NCI-H524 (cell line): ENCODE measurements at places on chromosomes 2 and 18.

GRCh38 chr2:174027956-174028355 lies 62.8 kb upstream of the SP3 start:
- DNase-seq, result peak; percentile 24

GRCh38 chr2:85307527-85307897 lies 20.3 kb downstream of the TGOLN2 start:
- no peak for DNase-seq

DNA sequence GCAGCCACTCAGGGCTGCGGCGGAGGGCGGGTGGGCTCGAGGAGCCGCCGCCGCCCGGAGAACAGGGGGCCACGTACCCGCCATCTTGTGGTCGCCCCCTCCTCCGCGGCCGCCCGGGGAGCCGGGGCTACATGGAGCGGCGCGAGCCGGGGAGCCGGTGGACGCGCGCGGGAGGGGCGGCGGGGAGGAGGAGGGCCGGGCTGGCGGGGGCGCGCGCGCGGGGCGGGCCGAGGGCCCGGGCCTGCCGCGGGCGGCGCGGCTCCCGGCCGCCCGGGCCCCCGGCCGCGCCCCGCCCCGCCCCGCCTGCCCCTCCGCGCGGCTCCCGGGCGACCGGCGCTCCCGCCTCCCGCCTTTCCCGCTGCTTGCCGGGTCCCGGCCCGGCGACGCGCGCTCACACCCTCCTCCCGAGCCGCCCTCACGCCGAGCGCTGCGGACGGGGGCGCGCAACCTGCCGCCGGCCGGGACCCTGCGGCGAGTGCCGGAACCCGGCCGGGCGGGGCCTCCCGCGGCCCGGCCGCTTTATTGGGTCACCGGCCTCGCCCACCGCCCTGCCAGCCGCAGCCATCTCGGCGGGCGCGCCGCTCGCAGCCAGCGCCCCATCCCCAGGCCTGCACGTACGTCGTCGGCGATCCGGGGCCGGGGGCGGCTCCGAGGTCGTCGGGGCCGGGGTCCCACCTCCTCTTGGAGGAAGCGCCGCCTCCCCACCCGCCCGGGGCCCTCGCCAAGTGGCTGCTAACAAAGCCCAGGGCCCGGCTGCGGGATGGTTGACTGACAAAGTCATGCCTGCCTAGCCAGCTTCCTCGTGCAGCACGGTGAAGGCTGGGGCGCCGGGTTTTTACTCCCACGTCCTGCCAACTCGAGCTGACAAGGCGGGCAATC lies at the start of gene PPP4R1:
PPP4R1 (minus strand) TSS at position 159 of the 879 bp plus-strand sequence; CDS start at position 84, 75 bp downstream.
- peak; percentile 60 for DNase-seq

- no peak for DNase-seq
These were observed 6.0 kb downstream of the LHCGR start for GRCh38 chr2:48749291-48750127.

DNA sequence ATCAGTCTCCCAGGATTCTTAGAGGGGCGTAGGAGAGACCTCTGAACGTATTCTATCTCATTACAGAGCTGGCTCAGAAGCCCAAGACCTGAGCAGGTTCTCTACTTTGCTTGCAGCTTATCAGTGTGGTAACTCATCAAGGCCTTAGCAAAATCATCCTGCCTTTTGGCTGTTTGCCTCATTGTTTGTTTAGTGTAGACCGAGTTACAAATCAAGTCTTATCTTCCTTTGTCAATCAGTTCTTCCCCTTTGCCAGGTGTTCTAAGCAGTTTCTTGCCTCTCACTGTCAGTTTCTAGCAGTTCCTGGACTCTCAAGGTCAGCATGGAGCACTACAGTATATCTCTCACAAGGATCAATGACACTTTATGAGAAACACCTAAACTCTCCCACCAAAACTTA lies 30.9 kb upstream of the NAB1 start:
- DNase-seq, result no peak

DNA sequence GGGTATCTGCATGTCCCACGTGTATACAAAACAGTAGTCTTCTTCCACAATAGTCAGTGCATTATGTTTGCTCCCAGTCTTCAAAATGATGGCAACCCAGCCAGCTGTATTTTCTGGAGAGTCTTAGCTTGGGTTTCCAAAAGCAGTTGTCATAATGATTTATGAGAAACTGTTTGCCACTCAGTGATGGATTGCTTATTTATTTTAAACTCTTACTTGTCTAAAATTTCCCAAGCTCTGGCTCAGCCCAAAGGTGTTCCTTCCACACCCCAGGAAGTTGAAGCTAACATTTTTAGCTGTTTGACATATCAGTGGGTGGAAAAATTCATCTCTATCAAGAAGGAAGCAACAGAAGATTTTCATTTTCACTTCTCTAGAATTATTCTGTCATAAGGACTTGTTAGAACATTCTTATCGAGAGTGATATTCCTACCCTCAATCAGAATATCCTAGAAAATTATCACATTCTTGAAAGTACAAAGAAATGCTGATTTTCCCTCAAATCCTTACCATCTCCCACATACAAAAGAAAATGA lies 78.8 kb downstream of the ASAP2 start:
- DNase-seq, result no peak

- DNase-seq, result peak; percentile 7
These were observed 884 bp downstream of the HES6 start for GRCh38 chr2:238238766-238239542.

- DNase-seq, result no peak
These were observed 5.8 kb downstream of the ARHGAP25 start for GRCh38 chr2:68740400-68740914.

DNA sequence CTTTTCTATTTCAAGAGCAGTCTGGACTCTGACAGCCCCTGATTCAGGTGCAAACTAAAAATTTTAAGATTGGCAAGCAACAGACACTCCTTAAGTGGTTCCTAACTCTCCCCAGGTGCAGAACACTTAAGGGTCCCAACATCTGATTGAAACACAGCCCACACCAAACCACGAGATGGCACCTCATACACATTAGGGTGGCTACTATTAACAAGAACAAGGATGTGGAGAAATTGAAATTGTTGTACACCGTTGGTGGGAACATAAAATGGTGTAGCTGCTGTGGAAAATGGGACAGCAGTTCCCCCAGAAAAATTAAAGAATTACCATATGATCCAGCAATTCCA lies 82.3 kb downstream of the POLR1A start:
- no peak for DNase-seq

DNA sequence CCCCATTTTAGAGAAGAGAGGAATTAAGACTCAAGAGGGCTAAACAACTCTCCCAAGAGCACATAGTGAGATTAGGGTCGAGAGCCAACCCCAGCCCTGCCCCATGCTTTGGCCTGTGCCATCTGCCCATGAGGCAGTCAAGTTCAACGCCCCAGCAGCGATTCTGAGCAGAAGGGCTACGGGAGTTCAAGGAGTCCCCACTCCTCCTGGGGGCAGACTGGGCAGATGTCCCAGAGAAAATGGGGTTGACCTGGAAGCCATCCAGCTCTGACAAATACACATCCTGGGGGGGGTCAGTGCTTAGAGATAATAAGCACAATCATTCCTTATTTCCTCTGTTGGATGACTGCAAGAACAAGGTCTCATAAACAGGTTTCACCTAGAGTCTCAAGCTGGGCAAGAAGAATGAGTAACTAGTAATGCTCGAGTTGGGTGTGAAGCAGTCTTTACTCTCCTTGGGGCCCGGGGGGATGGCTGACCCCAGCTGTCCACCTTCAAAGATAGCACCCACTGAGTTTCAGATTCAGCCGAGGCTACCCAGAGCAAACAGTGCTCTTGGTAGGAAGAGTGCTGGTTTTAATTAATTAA lies 716.4 kb downstream of the RNF144A start:
- peak; percentile 95 for DNase-seq

- DNase-seq, result no peak
These were observed 26.4 kb downstream of the WDFY1 start for GRCh38 chr2:223918671-223919134.

DNA sequence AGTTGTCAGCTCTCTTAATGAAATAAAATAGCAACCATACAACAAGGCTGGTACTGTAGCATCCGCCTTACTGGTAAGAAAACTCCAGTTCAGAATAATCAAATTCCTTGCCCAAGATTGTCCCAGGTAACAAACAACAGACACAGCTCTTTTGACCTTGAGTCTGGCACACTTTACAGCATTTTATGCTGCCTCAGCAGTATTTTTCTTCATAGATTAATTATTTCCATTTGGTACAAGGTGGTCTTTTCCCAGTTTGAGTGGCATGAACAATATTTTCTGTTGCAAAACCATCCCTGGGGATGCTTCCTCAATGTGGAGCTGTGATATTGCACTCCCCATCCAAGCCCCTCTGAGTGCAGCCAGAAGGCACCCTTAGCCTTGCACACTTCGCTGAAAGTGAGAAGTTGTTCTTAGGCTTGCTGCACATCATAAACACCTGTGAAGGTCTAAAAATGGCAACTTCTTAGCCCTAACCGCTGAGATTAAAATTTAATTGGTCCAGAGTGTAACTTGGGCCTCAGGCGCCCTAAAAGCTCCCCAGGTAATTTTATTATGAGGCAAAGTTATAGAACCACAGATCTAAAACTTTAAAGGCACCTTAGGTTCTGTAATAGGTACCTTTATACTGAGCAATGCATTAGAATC lies 523.3 kb downstream of the CMPK2 start:
- DNase-seq, result no peak

GRCh38 chr2:237025090-237025865 lies 60.4 kb upstream of the COPS8 start:
- no peak for DNase-seq

GRCh38 chr2:74457129-74457548 lies 1.1 kb upstream of the WBP1 start:
- DNase-seq, result no peak

DNA sequence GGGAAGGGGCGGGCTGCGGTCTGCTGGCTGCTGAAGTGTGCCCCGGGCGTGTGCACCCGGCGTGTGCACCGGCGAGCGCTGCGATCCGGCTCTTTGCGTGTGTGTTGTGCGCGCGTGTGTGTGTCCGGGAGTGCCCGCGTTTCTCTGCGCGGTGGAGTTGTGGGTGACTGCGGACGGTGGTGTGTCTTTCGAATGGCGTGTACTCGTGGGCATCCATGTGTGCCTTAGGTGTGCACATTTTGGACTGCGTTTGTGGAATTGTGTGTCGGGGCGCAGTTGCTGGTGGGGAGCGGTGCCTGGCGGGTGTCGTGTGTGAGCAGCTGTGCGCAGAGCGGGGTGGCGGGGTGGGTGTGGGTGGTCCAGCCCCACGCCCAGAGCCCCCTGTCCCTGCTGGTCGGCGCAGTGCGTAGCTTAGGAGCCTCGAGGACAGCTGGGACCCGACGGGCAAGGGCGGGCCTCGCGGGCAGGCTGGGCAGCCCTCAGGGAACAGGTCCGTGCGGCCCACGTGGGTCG lies 533 bp downstream of the HPCAL1 start:
- DNase-seq, result peak; percentile 46

DNA sequence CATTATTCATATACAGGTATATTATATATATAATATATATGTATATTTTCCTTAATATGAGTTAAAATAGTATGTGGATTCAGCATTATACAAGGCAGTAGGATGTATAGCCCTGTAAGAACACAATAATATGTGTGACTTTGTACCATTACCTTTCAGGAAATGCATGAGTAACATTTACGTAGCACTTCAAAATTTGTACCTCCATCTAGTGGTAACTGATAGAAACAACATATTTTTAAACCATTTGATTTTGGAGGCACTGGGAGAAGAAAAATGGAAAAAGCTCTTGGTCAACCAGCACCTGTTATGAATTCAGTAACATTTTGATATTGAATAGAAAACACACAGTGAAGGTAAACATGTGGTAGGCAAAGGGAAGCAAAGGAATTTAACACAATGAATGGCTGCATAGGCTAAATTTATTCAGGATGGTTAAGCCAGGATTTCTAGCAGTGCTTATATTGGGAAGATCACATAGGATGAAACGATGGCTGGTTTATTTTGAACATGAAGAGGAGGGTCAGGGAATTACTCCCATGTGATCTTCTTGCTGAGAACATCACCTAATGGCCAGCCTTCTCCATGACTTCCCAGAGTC lies 565.5 kb downstream of the CCDC85A start:
- DNase-seq, result peak; percentile 48

DNA sequence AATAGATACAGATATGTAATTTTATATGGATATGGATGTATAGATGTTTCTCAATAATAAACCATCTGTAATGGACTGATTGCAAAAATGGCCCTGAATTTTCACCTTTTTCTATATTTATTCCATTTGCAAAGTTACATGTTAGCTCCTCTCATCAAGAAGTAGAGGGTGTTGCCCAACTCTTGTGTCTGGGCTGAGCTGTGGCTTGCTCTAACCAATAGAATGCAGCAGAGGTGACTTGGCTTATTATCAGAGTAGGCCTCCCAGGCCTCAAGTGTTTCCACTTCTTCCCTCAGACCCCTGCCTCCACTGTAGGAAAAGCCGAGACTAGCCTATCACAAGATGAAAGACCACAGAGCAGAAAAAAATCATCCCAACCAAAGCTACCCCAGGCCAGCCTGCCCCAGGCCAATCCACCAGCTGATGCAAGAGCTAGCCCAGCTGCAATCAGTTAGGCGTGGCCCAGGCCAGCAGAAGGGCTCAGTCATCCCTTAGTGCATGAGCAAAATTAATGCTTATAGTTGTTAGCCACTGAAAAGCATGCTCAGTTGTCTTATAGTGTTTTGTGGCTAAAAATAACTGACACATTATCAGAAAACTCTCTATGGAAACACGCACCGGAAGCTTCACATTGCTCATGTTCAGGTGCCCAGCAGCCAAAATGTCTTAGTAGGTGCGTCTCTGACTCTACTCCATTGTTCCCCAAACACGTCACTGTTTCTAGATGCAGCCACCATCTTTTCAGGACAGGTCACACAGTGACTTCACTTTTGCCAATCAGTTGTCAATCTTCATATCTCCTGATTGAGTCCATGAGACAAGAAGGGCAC lies 464.0 kb downstream of the FBXO15 start:
- DNase-seq, result no peak

DNA sequence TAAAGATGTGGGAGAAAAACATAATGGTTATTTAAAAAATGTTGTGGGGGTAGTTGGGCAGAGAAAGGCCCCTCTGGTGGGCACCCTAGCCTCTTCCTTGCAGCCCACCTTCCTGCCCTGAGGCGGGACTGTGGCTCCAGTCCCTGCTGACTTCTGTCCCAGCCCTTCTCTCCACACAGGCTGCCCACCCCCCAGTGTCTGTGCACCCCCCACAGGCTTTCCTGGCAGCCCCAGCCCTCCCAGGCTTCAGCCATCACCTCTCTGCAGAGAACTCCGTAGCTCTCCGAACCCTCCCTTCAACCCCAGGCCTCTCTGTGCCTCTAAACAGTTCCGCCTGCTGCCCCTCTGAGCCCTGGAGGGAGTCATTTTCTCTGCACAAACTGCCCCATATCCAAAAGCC lies 75.4 kb downstream of the DYSF start:
- DNase-seq, result no peak

DNA sequence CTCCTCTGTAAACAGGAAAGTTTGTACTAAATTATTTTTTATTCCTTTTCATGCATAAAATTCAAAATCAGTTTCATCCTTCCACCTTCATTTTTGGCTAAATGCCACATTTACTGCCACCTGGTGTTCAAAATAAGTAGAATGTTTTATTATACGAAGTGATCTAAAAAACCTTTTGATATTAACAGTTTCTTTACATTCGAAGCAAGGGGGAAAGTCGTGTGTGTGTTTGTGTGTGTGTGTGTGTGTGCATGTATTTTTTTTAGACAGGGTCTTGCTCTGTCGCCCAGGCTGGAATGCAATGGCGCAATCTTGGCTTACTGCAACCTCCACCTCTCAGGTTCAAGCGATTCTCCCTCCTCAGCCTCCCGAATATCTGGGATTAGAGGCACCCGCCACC lies 9.0 kb upstream of the SCN9A start:
- no peak for DNase-seq
